ENCODE measurements at places on chromosomes 2 and 18.

DNA sequence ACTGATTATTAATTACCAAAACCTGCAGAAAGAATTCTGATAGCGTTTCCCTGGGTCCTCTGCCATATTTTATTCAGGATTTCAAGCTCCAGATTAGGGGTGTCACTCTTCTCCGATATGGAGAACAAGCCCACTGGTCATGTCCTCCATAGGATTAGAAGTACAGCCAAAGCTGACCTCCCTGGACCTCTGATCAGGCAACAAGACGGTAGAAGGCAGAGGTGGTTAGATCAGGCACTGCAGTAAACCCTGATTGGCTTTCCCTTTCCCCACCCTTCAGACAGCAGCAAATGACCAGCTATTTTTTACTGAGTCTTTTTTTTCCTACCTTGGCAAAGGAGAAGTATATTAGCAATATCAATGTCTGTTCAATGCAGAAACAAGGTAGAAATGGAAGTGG lies 37.7 kb downstream of the SPC25 start:
- DNase-seq, result no peak

DNA sequence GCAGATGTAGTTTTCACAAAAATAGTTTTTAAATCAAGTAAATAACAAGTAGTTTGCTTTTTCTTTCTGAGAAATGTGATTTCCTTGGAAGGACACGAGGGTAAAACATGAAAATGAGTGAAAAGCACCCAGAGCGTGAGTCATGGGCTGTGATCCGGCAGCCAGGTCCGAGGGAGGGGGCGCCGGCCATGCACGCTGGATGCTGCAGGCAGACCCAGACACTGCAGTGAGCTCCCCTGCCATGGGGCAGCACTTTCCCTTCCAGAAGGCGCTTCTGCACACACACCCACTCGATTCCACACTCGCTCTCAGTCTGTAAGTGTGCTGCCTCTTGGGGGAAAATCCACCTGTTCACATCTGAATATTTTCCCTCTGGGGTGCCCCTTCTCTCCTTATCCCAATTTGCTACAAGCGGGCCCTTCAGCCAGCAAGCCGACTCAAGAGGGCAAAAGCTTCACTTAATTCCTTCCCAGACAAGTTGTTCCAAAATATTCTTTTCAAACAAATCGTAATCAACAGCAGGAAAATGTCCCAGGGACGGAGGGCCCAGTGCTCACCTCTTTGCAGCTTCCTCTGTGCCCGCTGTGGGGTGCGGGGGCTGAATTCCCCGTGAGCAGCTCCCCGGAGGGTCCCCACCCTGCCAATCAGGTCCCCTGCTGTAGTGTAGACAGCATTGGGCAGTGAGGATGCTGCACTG lies 87.0 kb upstream of the ID2 start:
- no peak for DNase-seq

- no peak for DNase-seq
Measured at GRCh38 chr2:12169721-12170120, 423.3 kb downstream of the LPIN1 start.

DNA sequence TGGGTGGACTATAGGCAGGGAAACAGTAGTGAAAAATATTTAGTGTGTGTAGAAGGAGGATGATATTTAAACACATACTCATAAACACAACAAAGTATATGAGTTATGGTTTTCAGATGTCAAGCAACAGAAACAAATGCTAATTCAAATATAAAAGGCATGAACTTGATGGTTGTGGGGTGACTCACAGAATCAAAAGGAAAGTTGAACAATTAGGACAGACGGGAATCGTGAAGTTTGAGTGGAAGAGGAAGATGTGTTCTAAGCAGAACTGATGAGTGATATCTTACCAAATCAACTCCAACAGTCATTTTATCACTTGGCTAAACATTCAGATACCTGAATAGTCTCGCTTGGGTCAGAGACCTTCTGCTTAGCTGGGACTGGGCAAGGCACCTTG lies 53.6 kb upstream of the ITGA6 start:
- DNase-seq, result no peak

GRCh38 chr2:119486886-119487285 lies 37.4 kb downstream of the SCTR start:
- no peak for DNase-seq

- DNase-seq, result no peak
Measured at GRCh38 chr2:50956886-50957285, 75.0 kb downstream of the NRXN1 start.

- no peak for DNase-seq
Measured at GRCh38 chr2:210586381-210586780, 30.0 kb downstream of the CPS1 start.

GRCh38 chr2:39202639-39203369 lies 41.0 kb downstream of the CDKL4 start:
- no peak for DNase-seq
